Suprapubic skin (tissue), 4 donors: ENCODE measurements at places on chromosomes 11 and 22. TPM values are rescaled to one million over a fixed set of nuclear protein-coding genes. Genes with fewer than 3 reads are reported as not detected.

C22orf31 gene
- total RNA-seq = not detected

SESN3 gene
- total RNA-seq = 41.0 TPM

NCAM1 gene
- 2.2 TPM for total RNA-seq

ZBTB44 gene
- total RNA-seq = 28.7 TPM

TEX54 gene
- not detected for total RNA-seq

MLC1 gene
- total RNA-seq = 3.4 TPM

CABP7 gene
- total RNA-seq = not detected

OR52E8 gene
- total RNA-seq = not detected
